ENCODE measurements at places on chromosomes 5 and 9.

DNA sequence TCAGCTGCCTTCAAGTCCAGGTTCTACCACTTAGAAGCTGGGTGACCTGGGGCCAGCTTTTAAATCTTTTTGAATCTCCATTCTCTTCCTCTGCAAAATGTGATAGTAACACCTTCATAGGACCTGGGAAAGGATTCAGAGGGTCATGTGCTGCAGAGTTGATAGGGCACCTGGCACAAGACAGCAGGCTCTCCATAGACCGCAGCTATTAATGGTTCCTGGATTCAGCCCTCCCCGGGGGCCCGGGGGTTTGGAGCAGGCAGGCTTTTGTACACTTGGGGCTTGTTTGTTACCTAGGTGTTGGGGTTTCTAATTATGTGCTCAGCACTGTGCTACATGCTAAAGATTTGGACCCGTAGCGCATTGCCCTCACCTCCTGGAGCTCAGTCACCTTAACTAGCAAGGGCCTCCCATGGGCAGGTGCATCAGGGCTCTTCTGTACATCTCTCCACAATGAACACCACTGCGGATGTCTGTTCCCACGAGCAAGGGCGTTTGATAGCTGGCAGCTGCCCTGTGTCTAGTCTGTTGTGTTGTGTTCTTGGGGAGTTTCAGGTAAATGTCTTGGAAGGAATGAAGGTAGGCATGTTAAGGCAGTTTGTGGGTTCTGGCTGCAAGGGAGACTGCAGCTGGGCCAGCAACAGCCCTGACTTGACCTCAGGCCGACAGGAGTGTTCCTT is 12.1 kb downstream of the PRRC2B start:
- no peak for DNase-seq

GRCh38 chr5:68250661-68251298 is 35.2 kb downstream of the PIK3R1 start:
- no peak for DNase-seq

GRCh38 chr9:129404621-129405020 is 216.3 kb downstream of the C9orf50 start:
- DNase-seq: no peak

DNA sequence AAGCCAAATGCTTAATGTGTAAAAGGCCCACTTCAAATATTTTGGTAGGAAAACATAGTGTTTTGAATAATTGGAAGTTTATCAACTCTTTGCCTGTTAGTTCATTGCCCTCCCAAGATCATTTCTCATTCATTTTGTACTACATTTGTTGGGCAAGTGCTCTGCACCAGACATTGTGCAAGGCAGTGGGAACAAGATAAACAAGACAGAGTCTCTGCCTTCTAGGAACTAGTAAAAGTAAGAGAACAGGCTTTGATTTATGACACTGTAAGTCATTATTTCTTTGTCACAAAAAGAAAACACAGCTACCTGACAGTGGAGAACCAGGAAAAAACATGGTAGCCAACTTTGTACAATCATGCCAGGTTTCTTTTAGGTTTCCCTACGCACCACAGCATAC is 63.7 kb upstream of the PAM start:
- DNase-seq: no peak

DNA sequence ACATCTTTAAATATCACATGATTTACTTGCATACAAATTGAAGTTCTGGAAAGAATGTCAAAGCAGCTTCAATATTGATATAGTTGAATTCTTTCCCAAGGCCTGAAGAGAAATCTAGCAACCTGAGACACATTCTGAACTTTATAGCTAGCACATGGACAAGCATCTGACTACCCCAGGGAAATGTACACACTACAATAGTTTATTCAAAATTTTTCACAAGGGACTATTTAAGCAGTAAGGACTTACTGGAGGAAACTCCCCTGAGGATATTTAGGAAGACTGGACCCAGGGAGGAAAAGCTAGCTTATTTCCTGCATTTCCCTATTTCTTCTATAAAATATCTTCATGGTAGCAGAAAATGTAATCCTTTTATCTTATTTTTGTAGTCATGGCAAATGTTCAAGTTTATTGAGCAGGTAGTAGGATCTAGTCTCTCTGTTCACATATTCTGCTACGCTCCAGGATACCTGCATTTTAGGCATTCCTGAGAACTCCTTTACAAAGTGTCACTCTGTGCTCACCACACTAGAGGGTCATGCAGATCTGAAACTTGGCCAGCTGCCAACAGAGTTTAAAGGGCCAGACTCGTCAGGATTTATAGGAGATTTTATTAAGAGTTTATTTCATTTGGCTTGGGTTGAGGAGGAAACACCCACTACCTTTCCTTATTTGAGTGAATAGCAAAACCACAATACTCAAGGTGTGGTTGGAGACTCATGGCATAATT is 348.4 kb upstream of the FTMT start:
- DNase-seq: no peak

Data from stimulated activated CD4-positive, alpha-beta T cell treated with anti-CD3 and anti-CD28 coated beads, Interleukin-12 subunit alpha, Interleukin-12 subunit beta, amount 100 ng/mL, for 24 hours (primary cell).